ENCODE measurements at places on chromosomes 6 and 20. TPM values are rescaled to one million over a fixed set of nuclear protein-coding genes. Genes with fewer than 3 reads are reported as not detected.

The OOEP gene
- not detected for total RNA-seq

The NRN1 gene
- 35.9 TPM for total RNA-seq

The FRK gene
- 9.3 TPM for total RNA-seq

The SIRPG gene
- total RNA-seq = 0.87 TPM

The SDCBP2 gene
- total RNA-seq = 5.3 TPM

The ADGB gene
- not detected for total RNA-seq

The ARMC2 gene
- total RNA-seq = 12.3 TPM

The CST4 gene
- total RNA-seq = not detected

The HAO1 gene
- total RNA-seq = not detected

The TMEM239 gene
- total RNA-seq = not detected

The SLC17A3 gene
- total RNA-seq = not detected

The TSBP1 gene
- total RNA-seq = not detected

The SLC22A7 gene
- total RNA-seq = not detected

The CST7 gene
- total RNA-seq = 3.1 TPM

The MICAL1 gene
- total RNA-seq = 48.8 TPM

The HLA-DPB1 gene
- total RNA-seq = 215 TPM

The ARFGEF2 gene
- 30.2 TPM for total RNA-seq

The EPB41L1 gene
- 38.6 TPM for total RNA-seq

The LTB gene
- 1.4 TPM for total RNA-seq

The TGM3 gene
- total RNA-seq = not detected

The B3GALT4 gene
- total RNA-seq = 14.3 TPM

The MUCL3 gene
- not detected for total RNA-seq

The IP6K3 gene
- total RNA-seq = not detected

The ANKRD66 gene
- total RNA-seq = not detected

The ZSCAN23 gene
- total RNA-seq = 4.5 TPM

The TRIM10 gene
- total RNA-seq = not detected

The SLC17A2 gene
- not detected for total RNA-seq

The ADGRG6 gene
- total RNA-seq = 15.7 TPM

The LY6G6D gene
- total RNA-seq = not detected

All from aorta (tissue), 5 donors.